ENCODE measurements at places on chromosomes 13 and 19.

DNA sequence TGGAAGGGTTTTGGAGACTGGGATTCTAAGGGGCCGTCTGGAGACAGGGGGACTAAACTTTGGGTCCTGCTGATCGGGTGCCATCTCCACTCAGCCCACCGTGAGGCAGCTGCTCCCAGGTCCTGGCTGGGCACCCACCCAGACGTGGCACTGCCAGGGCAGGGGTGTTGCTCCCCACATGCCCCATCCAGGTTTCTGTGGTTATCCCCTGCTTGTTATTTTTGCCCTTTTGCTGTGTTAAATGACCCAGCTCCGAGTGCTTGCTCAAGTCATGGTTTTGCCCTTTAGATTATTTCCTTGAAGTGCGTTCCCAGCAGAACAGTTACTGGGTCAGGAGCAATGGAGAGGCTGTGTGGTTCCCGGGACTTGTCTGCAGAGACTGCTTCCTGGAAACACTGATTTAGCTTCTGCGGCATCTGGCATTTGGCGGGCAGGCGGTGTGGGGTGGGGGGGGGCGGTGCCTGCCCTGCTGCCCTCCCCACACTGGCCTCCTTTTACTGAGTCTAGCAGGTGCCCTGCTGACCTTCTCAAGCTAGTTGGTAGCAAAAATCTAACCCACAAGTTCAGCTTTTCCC is 1.9 kb downstream of the RAB11B start:
- DNase-seq: no peak

GRCh38 chr13:76014406-76015318 is 378.5 kb downstream of the LMO7 start:
- DNase-seq: no peak

DNA sequence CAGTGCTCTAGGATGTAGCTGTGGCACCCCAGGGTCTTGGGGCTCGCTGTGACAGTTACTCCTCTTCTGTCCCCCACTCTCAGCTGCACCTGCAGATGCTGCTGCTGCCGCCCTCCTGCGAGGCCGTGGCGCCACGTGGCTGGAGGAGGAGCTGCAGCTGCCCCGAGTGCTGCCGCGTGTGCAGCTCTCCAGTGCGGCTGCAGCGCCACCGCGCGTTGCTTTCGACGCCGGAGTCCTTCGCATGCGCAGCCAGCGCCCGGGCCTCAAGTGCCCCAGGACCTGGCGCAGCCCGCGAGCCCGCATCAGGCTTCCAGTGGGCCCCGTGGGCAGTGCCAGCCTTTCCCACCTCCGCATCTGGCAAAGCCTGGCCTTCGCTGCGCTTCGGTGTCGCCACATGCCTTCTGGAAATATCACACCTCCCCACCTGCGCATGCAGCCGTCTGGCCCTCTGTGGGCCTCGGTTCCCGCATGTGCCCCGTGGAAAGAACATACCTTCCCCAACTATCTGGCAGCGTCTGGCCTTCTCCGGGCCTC is 692 bp upstream of the ZNF580 start:
- no peak for DNase-seq

DNA sequence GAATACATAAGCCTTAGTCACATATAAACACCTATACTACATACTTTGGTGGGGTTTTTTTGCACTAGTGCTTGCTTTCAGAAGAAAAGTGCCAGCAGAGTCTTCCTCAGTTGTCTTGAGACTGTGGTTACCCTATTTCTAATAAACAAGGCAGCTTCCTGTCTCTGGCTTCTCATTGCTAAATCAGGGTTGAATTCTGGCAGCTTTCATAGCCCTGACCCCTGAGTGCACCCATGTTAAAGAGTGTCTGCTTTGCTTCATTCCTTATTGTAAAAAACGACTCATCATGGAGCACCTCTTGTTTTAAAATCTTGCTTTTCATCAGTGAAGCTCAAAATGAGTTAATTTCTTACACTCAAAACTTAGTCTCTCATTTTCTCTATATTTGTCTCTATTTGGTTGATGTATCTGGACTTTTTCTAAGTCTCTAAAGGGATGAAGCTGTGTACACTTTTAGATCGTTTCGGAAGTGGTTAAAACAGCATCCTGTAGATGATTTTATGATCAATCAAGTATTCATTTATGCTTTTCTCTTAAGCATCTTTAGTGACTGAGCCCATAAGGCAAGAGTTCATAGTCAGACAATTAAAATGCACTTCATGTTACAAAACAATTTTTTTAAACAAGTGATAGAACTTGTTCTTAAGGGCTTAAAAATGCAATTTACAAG is 72.1 kb downstream of the KLF12 start:
- DNase-seq: no peak

DNA sequence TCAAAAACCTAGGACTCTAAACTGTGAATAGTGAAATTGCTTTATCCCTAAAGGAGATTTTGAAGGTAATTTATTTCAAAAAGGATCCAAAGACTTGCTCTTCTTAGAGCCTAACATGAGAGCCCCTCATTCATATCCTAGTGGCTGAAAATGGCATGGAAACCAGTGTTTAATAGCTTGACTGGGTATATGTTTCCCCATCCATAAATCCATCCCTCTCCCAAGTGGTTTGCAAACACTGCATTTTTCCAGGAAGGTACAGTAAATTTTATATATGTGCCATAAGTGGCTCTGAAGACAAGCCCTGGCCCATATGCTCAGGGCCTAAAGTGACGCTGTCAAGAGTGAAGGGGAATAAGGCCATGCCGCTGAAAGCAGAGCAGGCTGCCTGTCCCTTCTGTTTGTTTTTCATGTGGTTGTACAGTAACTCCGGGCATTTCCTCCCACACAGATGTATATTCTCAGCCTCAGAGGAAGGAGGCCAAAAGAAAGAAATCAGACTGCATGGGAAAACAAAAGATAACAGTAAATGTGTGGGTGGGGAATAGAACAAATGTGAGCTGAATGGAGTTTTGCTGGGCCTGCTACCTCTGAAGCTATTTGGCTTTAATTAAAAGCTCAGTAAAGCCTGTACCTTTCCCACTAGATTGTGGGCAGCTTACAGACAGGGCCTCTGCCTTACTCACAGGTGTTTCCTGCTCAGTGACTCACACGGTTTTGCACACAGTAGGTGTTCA is 181.9 kb downstream of the PCDH9 start:
- no peak for DNase-seq

GRCh38 chr13:93687261-93687660 is 460.7 kb downstream of the GPC6 start:
- no peak for DNase-seq

- no peak for DNase-seq
Observed at GRCh38 chr13:30755678-30756077, 20.3 kb downstream of the ALOX5AP start.

- peak; percentile 70 for DNase-seq
Observed at GRCh38 chr19:46713781-46714443, 3.0 kb downstream of the PRKD2 start.

GRCh38 chr19:46202426-46202825 is 27.1 kb upstream of the IGFL1 start:
- no peak for DNase-seq

DNA sequence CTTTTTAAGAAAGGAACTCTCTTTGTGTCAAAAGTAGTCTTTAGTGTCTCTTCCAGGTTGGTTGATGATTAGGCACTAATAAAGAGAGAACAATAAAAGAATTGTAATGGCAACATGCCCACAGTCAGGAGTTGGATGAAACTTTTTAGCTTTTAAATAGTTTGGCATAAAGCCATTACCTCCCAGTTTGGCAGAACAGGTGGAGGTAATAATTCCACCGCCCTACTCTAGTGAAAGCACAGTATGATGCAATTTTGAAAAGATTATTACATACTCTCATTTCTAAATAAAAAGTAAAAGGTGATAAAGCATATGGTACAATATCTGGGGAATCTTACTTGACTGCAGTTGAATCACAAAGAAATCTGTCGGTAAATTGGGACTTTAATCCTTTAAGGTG is 497.6 kb downstream of the SUCLA2 start:
- no peak for DNase-seq

DNA sequence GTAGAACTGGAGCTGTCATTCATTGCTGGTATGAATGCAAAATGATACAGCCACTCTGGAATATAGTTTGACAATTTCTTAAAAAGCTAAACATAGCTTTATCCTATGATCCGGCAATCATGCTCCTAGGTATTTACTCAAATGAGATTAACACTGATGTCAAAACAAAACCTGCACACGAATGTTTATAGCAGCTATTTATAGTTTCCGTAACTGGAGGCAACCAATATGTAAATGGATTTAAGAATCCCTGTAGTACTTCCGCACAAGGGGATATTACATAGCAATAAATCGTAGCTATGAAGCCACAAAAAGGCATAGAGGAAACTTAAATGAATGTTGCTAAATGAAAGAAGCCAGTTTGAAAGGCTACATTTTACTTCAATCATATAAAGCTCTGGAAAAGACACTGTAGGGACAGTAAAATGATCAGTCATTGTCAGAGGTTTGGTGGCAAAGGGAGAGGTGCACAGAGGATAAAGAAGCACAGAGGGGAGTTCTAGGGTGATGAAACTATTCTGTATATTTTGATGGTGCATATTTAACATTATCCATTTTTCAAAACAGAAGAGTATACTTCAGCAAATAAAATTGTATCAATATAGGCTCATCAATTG is 1893.0 kb upstream of the PCDH20 start:
- DNase-seq: no peak

GRCh38 chr13:71775966-71776365 is 91.0 kb downstream of the DACH1 start:
- no peak for DNase-seq

DNA sequence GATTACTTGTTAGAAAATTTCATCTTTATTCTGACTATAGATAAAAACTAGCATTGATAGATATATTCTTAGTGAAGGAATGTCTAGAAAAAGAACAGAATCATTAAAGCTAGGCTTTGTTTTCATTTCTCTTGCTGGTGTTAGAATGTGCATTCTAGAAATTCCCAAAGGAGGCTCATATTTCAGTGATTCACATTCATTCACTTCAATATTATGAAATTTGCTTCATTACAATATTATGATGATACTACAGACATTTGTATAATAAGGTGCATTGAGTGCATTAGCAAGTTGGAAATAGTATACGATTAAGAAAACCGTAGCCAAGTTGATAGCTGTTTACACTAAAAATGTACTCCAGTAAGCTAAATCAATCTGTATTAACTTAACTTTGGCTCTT is 70.7 kb upstream of the MYCBP2 start:
- no peak for DNase-seq

DNA sequence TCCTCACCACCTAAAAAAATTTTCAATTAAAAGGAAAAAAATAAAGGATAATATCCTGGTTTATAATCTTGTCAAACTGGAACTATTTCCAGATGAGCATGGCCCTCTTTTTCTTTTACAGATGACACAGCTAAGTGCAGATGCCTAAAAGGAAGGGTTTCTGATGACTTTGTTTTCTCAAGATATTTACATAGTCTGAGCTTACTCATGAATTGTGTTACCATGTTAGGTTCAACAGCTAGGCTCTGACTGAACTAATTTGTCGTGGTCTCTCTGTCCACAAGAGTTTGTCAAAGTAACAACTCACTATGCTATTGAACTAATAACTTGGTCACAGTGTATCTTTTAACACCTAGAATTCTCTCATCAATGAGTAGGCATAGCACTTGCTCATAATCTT is 780.8 kb downstream of the GPC5 start:
- DNase-seq: no peak

DNA sequence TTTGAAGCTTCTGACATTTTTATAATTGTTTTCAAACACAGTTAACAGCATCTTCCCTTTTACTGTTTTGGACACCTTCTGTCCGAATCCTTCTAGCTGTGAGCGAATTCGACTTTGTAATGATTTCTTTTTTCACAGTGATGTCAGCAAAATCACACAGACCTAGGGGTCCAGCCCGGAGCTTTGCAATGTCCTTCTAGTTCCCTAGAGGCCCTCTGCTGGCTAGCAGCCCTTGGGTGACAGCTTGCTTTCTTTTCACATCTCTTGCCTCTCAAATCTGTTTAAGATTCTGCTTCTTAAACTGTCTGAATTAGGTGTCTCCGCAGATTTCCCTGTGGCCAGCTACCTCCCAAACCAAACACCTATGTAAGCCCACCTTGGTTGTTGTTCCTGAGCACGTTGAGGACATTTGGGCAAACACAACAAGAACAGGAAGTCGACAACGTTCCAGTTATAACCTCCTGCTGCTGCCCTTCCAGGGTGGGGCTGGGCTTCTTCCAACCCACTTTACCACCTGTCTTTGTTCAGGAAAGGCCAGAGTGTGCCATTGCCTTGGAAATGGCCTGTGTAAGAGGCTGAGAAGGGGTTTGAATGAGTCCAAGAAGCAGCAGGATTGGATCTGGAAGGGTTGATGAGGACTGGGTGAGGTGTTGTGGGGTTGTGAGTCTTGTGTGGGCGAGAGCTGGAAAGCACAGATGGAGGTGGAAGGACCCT is 123.1 kb downstream of the ATP8A2 start:
- no peak for DNase-seq

DNA sequence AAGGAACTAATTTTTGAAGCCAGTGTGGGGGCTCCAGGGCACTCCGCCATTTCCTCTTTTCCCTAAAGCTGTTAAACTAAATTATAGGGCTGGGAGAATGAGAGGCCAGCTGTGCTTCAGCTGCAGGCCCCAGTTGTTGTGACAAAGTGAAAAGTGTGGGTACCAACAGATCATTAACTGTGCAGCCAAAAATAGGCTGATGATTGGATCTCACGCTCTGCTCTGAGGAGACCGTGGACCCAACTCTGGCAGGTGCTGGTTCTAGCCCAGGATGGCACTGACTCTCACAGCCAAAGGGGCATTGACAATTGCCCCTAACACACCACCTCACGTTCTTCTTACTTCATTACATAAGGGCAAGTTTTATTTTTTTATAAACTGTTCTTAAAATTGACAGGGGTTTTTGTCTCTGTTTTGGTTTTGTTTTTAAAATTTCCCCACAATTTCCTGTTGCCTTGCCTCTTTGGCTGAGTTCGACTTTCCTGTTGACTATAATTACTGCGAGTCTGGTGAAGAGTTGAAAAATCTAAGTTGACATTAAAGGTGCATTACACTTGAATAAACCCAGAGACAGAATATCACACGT is 391.0 kb downstream of the FGF9 start:
- no peak for DNase-seq

- DNase-seq: no peak
Observed at GRCh38 chr13:20320885-20321284, 88.8 kb upstream of the GJB6 start.

- no peak for DNase-seq
Observed at GRCh38 chr19:19306191-19306590, 14.1 kb downstream of the SUGP1 start.

- DNase-seq: no peak
Observed at GRCh38 chr13:50701469-50701868, 142.0 kb downstream of the DLEU7 start.

DNA sequence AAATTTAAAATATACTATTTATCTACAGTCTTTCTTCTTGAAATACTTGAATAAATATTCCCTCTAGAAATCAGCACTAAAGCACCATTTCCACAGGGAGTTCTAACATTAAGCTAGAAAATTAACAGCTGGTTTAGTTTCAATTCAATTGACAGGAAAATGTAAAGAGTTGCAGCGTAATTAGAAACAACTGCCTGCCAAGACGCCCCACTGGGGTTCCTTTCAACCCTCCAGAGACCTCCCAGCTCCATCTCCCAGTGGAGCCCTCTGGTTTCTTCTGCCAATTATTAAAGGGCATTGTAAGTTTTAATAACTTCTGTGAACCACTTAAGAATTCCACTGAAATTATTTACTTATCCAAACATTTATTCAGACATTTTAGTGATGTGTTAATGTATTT is 4.2 kb downstream of the GJA3 start:
- DNase-seq: no peak

All from nucleus accumbens (tissue), 56 donors.